ENCODE measurements at places on chromosomes 4 and X. TPM values are rescaled to one million over a fixed set of nuclear protein-coding genes. Genes with fewer than 3 reads are reported as not detected.

DNA sequence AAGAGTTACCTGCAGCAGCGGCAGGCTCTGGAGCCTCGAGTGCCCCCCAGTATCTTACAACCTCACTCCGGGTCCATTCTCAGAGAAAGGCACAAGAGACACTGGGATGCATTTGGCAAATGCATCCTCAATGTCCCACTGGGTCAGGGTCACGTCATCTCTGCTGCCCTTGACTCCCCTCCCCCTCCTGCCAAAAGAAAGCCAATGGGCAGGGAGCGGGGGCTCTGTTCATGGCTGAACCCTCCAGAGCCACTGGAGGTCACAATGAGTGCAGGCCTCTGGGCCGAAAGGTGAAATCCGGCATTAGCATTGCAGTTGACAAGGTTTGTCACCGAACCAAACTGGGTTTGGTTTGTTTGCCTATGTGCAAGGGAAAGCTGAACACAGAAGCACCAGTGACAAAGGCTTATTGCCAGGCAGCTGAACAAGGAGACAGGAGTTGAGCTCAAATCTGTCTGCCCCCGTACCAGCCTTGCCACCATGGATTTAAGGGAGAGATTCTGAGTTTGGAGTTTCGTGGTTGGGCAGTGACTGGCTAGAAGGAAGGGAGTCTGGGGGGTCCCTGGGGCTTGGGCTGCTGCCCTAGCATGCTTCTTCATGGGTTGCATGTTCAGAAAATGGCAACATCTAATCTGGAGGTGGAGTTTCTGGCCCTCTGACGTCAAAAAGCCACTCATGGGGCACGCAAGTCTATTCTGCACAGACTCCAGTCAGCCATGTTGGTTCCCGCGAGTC is 64.3 kb downstream of the HTRA3 start:
- peak; percentile 26 for DNase-seq

- no peak for DNase-seq
Observed at GRCh38 chrX:68114573-68115129, 318.6 kb downstream of the OPHN1 start.

- DNase-seq: no peak
Observed at GRCh38 chr4:69239557-69240168, 25.1 kb upstream of the UGT2B11 start.

DNA sequence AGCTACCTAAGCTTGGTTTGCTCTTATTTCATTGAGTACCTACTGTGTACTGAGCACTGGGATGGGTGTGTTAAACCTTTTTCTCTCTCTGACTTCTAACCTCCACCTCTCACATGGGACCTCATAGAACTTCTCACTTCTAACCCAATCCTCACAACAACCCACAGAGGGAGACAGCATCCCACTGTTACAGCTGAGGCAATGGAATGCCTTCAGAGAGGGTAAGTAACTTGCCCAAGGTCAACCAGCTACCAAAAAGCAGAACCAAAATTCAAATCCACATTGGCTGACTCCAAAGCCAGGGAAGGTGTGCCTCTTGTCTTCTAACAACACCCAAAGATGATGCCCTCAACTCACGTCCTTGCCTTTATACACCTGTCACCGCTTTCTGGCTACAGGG is 5.4 kb downstream of the SEL1L3 start:
- no peak for DNase-seq

DNA sequence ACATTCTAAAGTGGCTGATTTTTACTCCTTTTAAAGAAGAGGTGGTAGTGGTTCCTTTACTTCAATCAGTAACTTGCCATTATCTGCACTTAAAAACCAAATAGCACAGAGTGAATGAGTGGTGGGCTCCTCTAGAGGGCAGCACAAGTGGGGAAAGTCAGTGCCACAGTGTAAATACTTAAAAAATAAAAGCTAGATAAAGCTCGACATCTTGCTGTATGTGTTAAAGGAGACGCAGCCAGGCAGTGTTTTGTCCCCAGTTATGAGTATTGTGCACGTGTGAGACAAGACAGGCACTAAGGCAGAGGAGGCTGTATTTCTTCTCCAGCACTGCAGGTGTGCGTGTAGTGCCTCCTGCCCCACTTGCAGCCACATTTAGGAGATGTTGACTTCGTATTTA is 24.6 kb downstream of the NAP1L5 start:
- no peak for DNase-seq

GRCh38 chr4:55253948-55254593 is 92.0 kb upstream of the SRD5A3 start:
- no peak for DNase-seq

- DNase-seq: no peak
Observed at GRCh38 chr4:35125995-35126712, 1118.2 kb downstream of the ARAP2 start.

DNA sequence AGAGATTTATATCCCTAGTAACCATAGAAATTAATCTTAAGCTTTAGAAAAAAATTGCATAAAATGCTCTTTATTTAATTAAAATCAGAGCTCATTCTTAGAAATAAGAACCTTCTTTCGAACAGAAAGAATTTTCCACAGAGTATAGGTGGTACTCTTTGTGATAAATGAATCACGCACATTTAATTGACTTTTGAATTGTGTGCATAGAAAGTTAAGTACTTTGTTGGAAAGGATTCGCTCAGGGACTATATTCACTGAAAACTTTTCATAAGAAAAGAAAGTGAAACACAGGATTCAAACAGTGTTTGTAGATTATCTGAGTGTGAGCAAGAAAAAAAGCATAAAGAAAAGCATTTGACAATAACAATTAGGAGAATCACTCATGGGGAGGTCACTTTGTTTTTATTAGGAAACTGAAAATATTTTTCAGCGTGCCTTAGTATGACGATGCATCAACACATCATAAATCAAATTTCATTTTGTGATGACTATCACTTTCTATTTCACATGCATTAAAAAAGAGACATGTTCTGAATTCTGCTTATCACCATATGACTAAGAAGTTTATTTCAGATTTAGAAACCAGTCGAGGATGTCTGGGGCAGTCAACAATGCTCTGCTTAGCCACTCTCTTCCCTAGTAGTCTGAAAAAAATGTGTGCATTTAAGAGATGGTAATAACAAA is 49.5 kb downstream of the STX18 start:
- DNase-seq: no peak

DNA sequence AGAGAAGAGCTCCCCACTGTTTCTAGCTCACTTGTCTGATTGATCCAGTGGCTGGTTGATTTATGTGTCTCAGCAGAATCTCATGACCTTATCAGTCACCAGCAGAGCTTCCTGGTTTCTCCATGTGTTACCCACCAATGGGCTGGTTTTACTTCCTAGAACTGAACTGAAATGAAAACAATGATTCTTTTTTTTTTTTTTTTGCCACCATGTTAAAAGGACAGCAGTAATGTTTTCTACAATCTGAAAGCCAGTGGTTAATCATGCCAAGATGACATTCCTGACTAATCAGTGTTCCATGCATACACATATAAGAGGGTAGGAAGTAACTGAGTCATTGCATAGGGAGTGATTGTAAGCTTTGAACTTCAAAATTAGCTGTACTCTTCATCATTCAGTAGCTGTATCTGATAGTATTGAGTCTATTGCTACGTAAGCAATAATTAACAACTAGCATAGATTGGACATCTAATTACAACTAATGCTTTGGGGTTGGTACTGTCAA is 67.7 kb downstream of the SLC4A4 start:
- DNase-seq: no peak

Gene STARD8
- 24.2 TPM for total RNA-seq
